ENCODE measurements at places on chromosomes 5 and 9.

- DNase-seq, result no peak
These were observed 46.3 kb downstream of the PAM start for GRCh38 chr5:102801371-102801770.

DNA sequence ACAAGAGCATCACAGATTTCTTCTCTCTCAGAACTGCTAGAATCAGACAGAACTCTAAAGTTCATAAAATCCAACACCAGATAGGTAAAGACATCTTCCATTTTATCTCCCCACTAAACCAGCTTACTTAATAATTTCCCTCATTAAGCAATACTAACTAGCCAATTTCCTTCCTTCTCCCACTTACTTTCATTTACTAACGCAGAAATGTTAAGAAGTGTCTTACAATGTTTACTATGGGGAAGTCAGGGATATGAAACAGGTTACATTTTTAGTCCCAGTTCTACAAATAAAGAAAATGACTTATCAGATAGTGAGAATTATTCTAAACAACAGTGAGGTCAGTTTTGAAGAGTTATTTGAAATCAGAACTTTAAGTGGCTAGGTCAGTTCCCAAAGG, 236.5 kb downstream of the FBXL17 start:
- DNase-seq, result no peak

DNA sequence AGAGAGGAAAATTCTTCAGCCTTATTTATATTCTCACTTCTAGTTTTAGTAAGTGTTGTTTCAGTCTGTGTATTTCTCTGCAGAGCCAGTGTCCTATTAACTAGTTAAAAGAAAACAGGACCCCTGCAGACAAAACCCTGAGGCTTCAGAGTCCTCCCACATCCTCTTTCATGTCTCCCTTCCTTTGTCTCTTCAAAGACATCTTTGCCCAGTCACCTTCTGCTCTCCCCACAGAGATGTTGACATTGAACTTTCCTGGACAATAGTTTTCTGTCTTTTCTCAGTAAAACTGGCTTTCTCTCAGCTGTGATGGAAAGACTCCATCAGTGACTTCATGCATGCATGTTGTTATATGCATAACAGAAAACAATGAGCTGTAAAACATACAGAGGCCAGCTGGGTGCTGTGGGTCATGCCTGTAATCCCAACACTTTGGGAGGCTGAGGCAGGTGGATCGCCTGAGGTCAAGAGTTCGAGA, 20.2 kb downstream of the GRAMD2B start:
- DNase-seq, result no peak

- DNase-seq, result no peak
These were observed 30.9 kb downstream of the CNTLN start for GRCh38 chr9:17165764-17166163.

DNA sequence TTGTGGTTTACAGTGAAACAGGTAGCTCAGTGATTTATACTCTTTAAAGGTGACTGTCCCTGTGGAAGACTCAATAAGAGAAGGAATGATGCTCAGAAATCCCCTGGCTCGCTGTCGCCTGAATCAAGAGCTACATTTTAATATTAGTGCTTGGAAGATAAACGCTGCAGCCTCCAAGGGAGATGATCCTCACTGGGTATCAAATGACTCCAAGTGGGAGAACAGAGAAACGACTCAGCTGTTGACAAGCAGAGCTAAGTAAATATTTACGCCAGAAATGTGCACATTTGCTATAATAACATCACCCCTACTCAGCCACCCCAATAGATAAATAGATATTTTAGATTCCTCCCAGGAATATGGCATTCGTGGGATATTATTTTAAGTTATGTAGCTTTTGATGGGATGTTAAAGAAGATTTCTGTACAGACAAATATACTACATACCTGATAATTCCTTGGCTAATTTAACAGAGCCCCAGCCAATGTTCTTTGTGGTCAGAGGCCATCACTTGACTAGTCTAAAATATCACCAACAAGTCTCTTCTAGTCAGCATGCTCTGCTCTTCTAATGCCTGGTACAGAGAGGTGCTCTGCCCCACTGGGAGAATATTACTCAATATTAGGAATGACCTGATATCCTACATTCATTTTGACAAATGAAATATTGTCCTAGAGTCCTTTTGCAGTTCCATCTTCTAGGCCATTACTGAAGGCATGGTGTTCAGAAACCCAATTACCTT, 18.3 kb upstream of the CCDC192 start:
- no peak for DNase-seq

DNA sequence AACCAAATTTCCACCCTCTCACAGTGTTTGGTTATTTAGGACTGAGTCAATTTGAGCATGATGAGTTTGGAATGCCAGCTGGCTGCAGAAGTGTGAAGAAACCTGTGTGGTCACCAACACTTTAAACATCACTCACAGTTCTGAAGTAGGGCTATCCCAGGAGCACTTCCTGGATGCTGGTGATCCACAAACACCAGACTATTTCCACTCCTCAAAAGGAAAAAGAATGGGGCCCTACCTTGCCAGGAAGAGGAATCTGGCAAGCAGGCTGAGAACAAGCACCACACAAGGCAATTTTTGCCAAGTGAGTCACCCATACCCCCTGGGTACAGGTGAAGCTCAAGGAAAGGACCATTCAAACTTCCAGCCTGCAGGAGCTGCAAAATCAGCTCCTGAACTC, 294.2 kb upstream of the PTGER4 start:
- no peak for DNase-seq

DNA sequence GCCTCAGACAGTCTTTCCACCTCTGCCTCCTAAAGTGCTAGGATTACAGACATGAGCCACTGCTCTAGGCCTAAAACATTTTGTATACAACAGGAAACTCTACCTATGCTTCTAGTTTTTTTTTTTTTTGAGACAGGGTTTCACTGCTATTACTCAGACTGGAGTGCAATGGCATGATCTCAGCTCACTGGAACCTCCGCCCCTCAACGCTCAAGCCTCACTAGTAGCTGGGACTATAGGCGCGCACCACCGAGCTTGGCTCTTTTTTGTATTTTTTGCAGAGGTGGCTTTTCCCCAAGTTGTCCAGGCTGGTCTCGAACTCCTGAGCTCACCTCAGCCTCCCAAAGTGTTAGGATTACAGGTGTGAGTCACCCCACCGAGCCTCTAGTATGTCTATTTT, 5.4 kb downstream of the HSPA9 start:
- DNase-seq, result no peak

- no peak for DNase-seq
These were observed 32.2 kb upstream of the TNFAIP8 start for GRCh38 chr5:119323601-119324000.

GRCh38 chr9:106449336-106449927, 413.5 kb upstream of the ZNF462 start:
- no peak for DNase-seq

- DNase-seq, result no peak
These were observed 565.5 kb downstream of the ZNF608 start for GRCh38 chr5:124180875-124181461.

GRCh38 chr5:15001517-15001916, 129.9 kb upstream of the ANKH start:
- DNase-seq, result no peak

DNA sequence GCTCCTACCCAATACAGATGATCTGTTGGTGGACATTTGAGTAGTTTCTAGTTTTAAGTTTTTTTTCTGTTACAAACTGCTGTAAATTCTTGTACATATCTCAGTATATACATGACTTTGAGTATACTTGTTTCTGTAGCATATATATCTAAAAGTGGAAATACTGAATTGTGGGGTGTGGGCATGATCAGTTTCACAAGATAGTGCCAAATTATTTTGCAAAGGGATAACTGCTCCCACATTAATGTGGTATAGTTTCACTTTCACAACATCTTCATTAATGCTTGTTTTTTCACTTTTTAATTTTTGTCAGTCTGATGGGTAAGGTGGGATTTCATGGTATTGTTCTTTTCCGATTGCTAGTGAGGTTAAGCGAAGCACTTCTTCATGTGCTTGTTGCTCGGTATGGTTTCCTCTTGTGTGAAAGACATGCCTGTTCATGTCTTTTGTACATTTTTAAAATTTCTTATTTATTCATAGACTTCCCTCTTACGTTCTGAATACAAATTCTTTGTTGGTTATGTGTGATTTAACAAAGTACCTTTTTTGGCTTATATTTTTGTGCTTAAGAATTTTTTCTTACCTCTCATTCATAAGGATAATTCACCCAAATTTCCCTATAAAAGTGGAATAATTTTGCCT, 103.5 kb downstream of the CDC42SE2 start:
- no peak for DNase-seq

DNA sequence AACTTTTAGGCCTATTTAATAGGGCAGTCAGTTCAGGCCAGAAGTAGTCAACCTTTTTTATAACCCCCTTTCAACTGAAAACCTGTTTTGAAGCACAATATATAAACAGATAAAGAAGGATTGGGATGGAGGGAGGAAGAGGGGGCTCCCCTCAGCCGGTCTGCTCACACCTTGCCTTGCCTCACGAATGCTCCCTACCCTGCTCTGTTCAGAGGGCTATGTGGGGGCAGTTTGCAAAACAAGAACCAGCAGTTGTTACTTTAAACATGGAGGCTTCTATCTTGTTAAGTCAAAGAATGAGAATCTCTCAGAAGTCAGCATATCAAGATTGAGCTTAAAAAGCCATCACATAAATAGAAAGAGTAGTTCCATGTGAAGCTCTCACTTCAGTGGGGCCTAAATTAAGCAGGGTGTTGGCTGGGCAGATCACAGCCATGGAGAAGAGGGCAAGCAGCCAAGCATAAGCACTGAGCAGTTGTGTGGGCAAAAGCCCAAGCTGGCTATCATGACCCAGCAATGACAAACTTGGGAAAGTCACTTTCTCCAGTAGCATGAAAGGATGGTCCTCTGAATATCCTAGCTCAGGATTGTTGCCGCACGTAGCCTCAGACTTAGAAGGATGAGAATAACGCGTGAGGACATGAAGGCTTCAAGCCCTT, 70.6 kb downstream of the ALDH1A1 start:
- no peak for DNase-seq

DNA sequence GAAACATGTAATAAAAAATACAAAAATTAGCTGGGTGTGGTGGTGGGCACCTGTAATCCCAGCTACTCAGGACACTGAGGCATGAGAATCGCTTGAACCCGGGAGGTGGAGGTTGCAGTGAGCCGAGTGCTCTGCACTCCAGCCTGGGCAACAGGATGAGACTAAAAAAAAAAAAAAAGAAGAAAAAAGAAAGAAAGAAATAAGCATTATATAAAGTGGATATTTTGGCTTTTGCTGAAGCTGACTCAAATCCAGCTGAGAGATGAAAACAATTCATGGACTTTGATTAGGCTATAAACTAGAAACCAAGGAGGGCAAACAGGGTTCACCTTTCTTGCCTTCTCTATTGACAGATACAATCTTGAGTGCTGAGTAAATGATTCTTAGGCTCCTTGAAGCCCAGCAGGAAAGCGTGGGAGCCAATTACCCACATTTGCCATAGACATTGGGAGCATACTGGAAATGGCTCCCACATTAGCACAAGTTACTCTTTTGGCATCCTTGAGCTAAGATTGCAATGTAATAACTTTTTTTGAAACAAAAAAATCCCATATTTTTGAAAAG, 2.4 kb upstream of the BTF3 start:
- DNase-seq, result no peak

GRCh38 chr5:174338185-174339010, 292.9 kb downstream of the NSG2 start:
- no peak for DNase-seq

GRCh38 chr5:115423051-115423450, 121.5 kb downstream of the FEM1C start:
- no peak for DNase-seq

DNA sequence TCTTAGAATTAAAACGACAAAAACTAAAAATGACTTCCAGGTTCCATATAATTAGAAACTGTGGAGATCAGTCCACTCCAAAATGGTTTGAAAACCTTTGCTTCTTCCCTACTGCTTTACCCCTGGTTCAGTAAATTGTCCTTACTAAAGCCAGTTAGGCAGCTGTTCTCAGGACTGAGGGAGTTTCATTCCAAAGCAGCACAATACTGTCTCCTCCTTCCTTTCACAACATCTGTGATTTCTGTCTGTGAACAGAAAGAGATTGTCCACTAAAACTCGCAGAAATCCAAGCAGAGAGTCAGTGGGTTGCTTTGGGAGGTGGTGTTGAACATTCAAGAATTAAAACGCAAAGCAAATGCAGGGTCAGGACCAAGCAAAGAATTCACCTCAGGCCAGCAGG, 740.8 kb upstream of the ZNF608 start:
- no peak for DNase-seq

DNA sequence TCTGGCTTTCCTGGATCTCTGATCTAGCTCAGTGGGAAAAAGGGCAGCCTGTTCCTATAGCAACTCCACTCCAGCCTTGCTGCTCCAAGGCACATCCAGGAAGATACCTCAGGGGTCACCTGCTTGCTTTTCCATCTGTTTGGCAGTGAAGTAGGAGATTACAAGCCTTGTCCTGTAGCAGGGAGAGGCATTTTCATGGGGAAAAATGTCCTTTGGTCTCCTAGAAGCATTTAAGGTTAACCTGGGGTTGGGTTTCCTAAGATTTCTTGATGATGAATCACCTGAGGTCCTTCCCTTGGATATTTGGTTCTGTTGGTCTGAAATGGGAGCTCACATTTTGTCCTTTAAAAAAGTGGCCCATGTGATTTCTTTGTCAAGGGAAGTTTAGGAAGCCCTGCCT, 1.5 kb upstream of the TMEM174 start:
- DNase-seq, result no peak

GRCh38 chr9:128770286-128771030, 1.3 kb downstream of the ZER1 start:
- no peak for DNase-seq

- no peak for DNase-seq
These were observed 132.4 kb upstream of the NIPBL start for GRCh38 chr5:36743891-36744772.

DNA sequence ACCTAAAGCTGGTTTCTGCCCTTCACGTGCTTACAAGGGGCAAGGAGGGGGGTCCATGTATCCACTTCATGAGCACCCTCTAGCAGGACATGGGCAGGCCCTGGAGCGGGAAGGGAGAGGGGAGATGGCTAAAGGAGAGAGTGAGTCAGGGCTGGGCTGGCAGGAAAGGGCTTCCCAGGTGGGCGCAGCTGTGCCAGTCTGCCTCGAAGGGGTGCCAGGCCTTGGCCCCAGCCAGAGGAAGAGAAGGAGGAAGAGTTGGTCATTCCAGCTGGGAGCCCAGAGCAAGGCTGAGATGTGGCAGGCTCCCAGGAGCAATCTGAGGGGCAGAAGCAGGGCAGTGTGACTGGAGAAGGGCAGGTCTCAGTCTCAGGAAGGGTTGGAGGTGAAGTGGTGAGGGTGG, 24.7 kb downstream of the TRIM14 start:
- no peak for DNase-seq

- no peak for DNase-seq
These were observed 777.4 kb upstream of the CHD1 start for GRCh38 chr5:99706160-99706559.

DNA sequence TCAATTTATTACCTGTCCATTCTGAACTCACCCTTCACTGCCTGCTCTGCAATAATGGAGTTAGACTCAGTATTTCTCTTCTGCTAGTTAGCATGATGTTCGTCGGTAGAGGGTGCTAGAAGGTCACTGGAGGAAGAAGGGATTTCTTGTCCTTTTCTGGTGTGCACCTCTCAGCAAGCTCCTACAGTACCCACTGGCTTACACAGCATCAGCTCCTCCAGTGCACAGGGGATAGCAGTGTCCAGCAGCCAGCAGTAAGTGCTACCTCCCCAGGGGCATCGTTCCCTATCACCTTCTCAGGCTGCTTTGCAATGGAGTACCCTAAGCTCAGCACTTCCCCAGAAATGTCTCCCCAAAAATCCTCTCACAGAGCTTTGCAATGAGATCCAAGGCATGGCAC, 45.9 kb upstream of the APC start:
- DNase-seq, result no peak

GRCh38 chr9:102456562-102456961, 538.6 kb upstream of the CYLC2 start:
- DNase-seq, result no peak

All from AG04449 (cell line).